Stimulated activated CD8-positive, alpha-beta memory T cell treated with anti-CD3 and anti-CD28 coated beads, Interleukin-7, amount 100 ng/mL, for 1 hour (primary cell): ENCODE measurements at places on chromosomes 1 and 21.

DNA sequence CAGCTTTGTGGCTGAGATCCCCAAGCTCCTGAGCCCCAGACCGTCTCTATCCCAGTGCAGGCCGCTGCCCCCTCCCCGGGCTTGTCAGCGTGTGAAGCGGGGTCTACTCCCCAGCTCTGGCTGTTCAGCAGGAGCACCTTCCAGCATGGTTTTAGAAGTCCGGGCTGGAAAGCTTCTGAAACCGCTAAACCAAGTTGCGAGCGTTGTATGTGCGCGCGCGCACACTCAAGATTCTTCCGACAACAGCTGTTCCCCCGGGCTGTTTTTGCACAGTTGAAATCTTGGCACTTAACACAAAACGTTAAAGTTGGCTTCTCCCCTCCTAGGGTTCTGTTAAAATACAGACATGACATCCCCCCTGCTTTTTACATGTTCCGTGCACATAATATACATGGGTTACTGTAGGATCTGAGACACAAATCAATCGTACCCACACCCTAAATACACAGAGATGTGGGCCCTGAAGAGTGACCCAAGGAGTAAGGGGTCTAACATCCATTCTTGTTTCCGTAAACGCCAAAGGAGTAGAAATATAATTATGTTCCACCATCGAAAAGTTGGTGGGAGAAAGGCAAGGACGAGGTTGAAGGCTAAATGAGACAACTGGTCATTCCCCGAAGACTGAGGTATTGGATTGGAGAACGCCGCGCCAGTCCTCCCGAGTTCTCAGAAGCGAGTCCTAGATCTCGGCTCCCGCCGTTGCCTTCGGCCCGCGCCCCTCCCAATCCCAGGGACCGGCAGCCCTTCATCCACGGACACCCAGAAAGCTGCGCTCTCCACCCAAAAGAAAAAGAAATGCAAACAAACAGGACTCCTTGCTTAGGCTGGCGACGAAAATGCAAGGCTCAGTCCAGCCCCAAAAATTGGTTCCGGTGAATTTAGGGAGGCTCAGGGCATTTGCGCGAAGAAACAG lies 1.3 kb downstream of the TBX15 start:
- no peak for DNase-seq

- DNase-seq, result no peak
These were observed 88.4 kb upstream of the RHOU start for GRCh38 chr1:228646717-228647522.

DNA sequence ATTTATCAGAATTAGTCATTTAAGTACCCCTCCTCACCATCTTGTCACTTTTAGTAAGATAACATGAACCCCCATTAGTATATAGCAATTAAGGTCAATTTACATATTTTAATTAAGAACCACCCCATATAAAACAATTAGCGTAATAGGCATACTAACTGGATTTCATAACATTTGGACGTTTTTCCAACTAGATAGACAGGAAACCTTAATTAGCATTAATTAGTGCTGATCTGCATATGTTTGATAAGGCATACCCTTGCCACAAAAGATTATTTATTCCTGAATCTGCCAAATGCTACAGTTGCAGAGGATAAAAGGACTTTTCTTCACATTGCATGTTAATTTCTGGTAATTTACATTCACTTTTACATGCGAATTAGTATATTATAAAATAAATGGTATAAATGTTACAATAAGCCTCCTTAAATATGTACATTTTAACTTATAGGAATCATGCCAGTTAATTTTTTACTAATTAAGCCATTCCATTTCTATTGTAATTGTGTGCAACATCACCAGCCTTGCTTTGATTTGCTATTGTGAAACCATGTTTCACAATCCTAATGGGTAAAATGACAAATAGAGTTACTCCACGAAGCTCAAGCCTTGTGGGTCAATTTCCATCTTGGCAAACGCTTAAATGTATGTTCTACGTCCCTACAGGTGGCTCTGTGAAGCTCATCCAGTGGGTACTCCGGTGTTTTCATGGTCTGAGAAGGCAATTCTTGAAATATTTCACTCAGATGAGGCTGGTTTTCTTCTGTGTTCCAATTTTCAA lies 469.6 kb downstream of the DPYD start:
- DNase-seq, result no peak

DNA sequence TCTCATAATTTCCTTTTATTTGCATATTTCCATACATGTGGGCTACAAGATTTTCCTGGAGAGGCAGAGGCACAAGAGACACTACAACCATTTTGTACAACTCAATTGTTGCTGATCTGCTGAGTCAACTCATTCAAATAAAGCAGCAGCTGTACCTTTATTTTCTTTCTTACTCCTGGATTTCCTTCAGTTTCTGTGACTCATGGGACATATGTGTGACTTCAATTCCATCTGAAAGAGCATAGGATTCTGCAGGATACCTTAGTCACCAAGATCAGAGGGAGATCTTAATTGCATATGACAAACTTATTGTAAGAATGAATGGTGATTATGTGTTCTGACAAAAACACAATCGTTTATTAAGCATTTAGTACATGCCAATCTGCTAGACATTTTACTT lies 2219.4 kb downstream of the NCAM2 start:
- DNase-seq, result no peak

GRCh38 chr1:25784575-25785051 lies 15.4 kb upstream of the SELENON start:
- DNase-seq, result no peak

GRCh38 chr1:21368515-21369289 lies 71.2 kb upstream of the NBPF3 start:
- DNase-seq, result no peak

DNA sequence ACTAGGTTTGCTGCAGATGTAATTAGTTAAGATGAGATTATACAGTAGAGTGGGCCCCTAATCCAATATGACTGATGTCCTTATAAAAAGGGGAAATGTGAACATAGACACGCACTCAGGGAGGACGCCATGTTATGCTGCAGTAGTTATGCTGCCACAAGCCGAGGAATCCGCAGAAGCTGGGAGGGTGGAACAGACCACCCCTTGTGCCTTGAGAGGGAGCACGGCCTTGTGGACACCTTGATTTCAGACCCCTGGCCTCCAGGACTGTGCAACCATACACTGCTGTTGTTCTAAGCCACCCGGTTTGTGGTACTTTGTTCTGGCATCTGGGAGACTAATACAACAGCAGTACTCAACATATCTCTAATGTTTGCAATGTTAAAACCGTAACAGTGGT lies 57.9 kb upstream of the HIVEP3 start:
- DNase-seq, result no peak
